ENCODE measurements at places on chromosomes 7 and 10.

- ATAC-seq = no peak
These were observed 104.2 kb downstream of the EMX2 start for GRCh38 chr10:117646718-117647117.

DNA sequence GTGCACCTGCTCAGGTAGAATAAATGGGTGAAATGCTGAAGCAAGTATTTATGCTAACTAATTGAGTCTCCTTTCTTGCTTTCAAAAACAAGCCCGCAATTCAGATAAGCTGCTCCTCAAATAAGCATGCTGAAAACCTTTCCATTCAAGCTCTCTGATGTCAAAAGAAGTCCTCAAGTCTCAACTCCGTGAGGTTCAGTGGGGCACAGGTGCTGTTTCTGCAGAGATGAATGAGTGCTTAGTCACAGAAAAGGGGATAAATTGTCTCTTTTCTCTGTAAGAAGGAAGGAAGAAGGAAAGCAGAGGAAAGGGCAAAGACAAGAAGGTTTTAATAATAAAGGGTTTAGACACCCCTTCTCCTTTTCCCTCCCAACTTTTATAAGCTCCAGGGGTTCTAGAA, 229.8 kb upstream of the NPY start:
- no peak for ATAC-seq

DNA sequence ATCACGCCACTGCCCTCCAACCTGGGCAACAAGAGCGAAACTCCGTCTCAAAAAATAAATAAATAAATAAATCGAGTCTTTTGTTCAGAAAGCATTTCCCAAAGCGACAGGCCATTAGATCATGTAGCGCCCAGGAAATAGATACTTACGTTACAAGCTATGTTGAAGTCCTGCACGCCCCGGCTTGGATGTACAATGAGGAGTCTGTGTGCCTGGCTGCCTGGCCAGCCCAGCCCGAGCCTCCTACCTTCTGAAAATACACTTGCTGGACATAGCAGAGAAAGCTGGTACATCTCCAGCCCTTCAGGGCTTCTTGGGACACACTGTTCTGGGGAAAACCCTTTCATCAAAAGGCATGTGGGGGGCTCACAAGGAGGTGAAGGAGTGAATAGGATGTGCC, 22.1 kb downstream of the FGFR2 start:
- ATAC-seq = no peak

DNA sequence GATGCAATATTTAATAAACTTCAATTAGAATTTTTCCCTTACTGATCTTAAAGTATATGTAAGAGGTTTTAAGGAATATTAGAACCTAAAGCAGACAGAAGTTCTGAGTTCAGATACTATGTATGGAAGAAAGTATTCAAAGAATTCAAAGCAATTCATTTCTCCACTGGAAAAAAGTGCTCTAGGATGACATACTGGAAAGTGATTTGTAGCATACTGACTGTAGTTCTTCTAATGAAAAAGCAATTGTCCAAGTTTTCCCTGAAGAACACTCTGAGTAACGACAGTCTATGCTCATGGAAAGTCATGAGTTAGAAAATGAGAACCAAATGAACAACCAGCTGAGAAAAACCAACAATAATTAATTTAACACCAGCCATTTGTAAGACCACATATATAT, 180.8 kb upstream of the SLC26A5 start:
- no peak for ATAC-seq

- ATAC-seq = peak; percentile 84
These were observed at the start of gene TWIST1 for GRCh38 chr7:19117091-19117869. TSS of gene TWIST1 (minus strand) at chr7:19117636. CDS start at chr7:19117321, 315 bp downstream.

DNA sequence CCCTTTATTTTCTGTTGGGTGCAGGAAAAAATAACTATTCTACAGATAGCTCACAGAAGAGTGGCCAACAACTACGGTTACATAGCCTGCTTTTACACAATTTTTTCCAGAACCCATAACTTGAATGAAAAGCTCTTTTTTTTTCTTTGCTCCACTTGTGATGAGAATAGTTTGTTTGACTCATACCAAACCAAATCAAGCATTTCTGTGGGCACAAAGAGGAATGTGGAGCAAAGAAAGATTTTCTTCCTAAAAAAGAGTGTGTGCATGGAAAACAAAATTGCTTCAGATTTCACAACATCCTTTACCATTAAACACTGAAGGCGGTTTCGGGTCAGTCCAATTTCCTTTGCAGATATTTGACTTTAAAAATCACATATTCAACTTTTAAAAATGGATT, 54.8 kb upstream of the RAB11FIP2 start:
- ATAC-seq = no peak

Data from SK-N-SH treated with all-trans-retinoic acid at 6 μM for 48 hours (cell line).